Endothelial cell of umbilical vein (primary cell): ENCODE measurements at places on chromosomes 12 and 14. TPM values are rescaled to one million over a fixed set of nuclear protein-coding genes. Genes with fewer than 3 reads are reported as not detected.
A peak's percentile ranks its signal among the peaks of the same experiment; 100 is the strongest.

- H3K27me3 ChIP-seq = peaks cover 14% of the 10 kb centered on the region
- no peak overlapping the region for H3K27ac ChIP-seq
- H3K4me3 ChIP-seq = no peak overlapping the region
- no peaks in the 10 kb centered on the region for H3K36me3 ChIP-seq
- H3K4me1 ChIP-seq = no peaks in the 10 kb centered on the region
These were observed 73.7 kb upstream of the CISTR start for GRCh38 chr12:53825246-53826081.

DNA sequence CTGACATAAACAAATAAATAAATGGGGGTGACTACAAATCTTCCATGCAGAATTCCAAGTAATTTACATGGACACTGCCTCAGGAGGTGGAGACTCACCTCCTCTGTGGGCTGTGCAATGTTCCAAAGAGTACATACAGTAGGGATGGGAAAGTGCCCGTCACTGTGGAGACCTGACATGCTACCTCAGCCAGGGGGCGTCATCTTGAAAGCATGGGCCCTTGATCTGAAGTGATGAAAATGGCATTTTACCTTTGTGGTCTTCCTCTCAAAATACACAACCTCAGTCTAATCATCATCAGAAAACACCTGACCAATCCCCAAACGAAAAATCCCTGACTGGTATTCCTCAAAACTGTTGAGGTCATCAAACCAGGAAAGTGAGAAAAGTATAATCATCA, 48.4 kb downstream of the ANAPC7 start:
- H3K4me3 ChIP-seq = no peak overlapping the region
- DNase-seq = no peak
- no peak overlapping the region for H3K27ac ChIP-seq

GRCh38 chr14:65301862-65302539, 110.5 kb upstream of the FUT8 start:
- no peak overlapping the region for H3K27ac ChIP-seq
- H3K36me3 ChIP-seq = no peaks in the 10 kb centered on the region
- H3K4me1 ChIP-seq = no peaks in the 10 kb centered on the region
- no peak overlapping the region for H3K4me3 ChIP-seq
- DNase-seq = no peak
- no peaks in the 10 kb centered on the region for H3K27me3 ChIP-seq

- no peaks in the 10 kb centered on the region for H3K36me3 ChIP-seq
- no peak for DNase-seq
- H3K27ac ChIP-seq = no peak overlapping the region
- H3K4me1 ChIP-seq = no peaks in the 10 kb centered on the region
These were observed 72.3 kb upstream of the STXBP6 start for GRCh38 chr14:25122211-25122610.

DNA sequence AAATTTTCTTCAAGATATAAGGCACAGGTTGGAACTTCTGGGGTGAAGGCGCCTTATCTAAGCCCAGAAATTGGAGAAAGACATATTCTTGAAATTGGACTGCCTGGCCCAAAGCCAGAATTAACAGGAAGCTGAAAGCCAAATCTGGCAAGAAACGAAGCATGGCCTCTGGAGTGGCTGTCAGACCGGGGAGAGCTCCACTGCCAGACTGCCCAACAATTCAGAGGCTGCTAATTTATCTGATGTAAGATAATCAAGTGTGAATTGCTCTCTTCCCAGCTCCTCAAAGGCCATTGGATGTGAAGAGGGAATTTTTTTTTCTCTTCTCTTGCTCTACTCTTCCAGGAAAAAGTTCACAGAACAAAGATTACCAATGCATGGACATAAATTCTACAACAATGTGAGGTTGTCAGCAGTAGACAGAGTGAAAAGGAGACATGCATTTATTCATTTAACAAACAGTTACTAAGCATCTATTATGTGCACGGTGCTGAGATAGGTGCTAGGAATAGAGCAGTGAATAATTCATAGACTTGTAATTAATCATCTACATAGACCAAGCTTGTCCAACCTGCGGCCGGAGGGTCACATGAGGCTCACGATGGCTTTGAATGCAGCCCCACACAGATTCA, at the start of gene GDF3:
TSS of gene GDF3 (minus strand) at position 210 of the 632 bp plus-strand sequence. CDS start at position 163, 47 bp downstream.
- H3K36me3 ChIP-seq = no peaks in the 10 kb centered on the region
- H3K27ac ChIP-seq = peak within 1 kb of the TSS; percentile 82
- no peaks in the 10 kb centered on the region for H3K27me3 ChIP-seq
- peaks cover 16% of the 10 kb centered on the region for H3K4me1 ChIP-seq
- peak; percentile 90 for DNase-seq
- peak within 1 kb of the TSS; percentile 21 for H3K4me3 ChIP-seq

- no peaks in the 10 kb centered on the region for H3K27me3 ChIP-seq
- no peak overlapping the region for H3K4me3 ChIP-seq
- no peaks in the 10 kb centered on the region for H3K4me1 ChIP-seq
- no peak overlapping the region for H3K27ac ChIP-seq
These were observed 1666.7 kb upstream of the FLRT2 start for GRCh38 chr14:83863042-83863774.

DNA sequence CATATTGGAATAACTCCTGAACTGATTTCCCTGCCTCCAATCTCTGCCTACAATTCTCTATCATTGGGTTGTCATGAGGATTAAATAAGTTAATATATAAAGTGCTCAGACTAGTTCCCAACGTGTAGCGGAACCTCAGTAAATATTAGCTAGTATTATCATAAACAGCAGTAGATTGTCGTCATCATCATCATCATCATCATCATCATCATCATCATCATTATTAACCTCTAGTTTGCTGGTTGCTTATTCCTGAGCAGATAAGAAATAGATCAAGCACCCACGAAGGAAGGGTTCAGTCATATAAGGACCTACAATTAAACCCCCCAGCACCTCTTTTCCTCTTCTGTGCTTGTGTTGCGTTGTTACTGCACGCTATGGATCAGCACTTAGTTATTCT, 48.8 kb upstream of the PARP11 start:
- H3K27me3 ChIP-seq = peaks cover 6% of the 10 kb centered on the region
- H3K27ac ChIP-seq = no peak overlapping the region
- H3K36me3 ChIP-seq = no peaks in the 10 kb centered on the region
- no peak for DNase-seq
- H3K4me1 ChIP-seq = no peaks in the 10 kb centered on the region

- H3K36me3 ChIP-seq = no peaks in the 10 kb centered on the region
- H3K27ac ChIP-seq = no peak overlapping the region
- H3K4me3 ChIP-seq = no peak overlapping the region
- H3K4me1 ChIP-seq = no peaks in the 10 kb centered on the region
- peaks cover 18% of the 10 kb centered on the region for H3K27me3 ChIP-seq
- no peak for DNase-seq
These were observed 90.0 kb downstream of the SINHCAF start for GRCh38 chr12:31235868-31236395.

GRCh38 chr12:130281153-130281799, 56.4 kb upstream of the PIWIL1 start:
- DNase-seq = no peak
- H3K27ac ChIP-seq = no peak overlapping the region
- no peaks in the 10 kb centered on the region for H3K4me1 ChIP-seq

- no peaks in the 10 kb centered on the region for H3K27me3 ChIP-seq
- peaks cover 31% of the 10 kb centered on the region for H3K4me1 ChIP-seq
- no peak overlapping the region for H3K4me3 ChIP-seq
- H3K27ac ChIP-seq = no peak overlapping the region
- no peak for DNase-seq
These were observed 180.6 kb upstream of the EEA1 start for GRCh38 chr12:93109551-93110203.

GRCh38 chr12:120085920-120086645, 30.5 kb downstream of the RAB35 start:
- H3K4me3 ChIP-seq = no peak overlapping the region
- no peaks in the 10 kb centered on the region for H3K27me3 ChIP-seq
- H3K4me1 ChIP-seq = peaks cover 6% of the 10 kb centered on the region
- DNase-seq = no peak

DNA sequence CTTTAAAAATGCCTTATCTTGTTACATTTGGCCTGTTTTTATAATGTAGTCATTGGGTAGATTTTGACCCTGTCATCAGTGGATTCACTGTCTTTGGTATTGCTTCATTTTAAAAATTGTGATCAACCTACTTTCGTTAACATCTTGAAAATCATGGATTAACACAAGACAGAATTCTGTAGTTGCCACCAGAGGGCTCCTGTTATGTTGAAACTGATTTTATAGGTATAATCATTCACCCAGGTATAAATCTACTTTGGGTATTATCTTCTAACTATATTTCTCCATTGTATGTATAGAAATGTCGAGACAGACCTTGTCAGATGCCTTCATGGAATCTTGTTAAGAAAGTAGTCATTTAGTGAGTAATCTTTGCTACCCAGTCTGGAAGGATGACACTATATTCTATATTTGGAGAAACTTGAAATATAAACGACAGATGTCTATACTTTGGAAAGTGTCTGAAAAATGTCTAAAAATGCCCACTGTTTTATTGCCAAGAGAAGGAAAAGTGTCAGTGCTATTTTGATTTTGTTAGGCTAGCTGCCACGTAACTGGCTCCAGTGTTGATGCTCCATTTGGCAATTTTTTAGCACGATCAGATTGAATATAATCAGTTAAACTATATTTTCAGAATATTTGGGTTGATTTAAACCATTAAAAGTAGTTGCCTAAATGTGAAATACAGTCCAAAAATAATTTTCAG, 129.4 kb downstream of the PELI2 start:
- H3K36me3 ChIP-seq = no peaks in the 10 kb centered on the region
- H3K27ac ChIP-seq = no peak overlapping the region
- DNase-seq = peak; percentile 48
- no peak overlapping the region for H3K4me3 ChIP-seq
- H3K4me1 ChIP-seq = no peaks in the 10 kb centered on the region

- H3K27me3 ChIP-seq = no peaks in the 10 kb centered on the region
- no peak overlapping the region for H3K4me3 ChIP-seq
- no peak overlapping the region for H3K27ac ChIP-seq
- DNase-seq = no peak
- H3K36me3 ChIP-seq = no peaks in the 10 kb centered on the region
These were observed 70.0 kb upstream of the BMP4 start for GRCh38 chr14:54026671-54027070.

GRCh38 chr12:30417697-30418231, 277.9 kb downstream of the IPO8 start:
- no peak overlapping the region for H3K4me3 ChIP-seq
- H3K4me1 ChIP-seq = peaks cover 8% of the 10 kb centered on the region
- H3K27me3 ChIP-seq = no peaks in the 10 kb centered on the region
- no peaks in the 10 kb centered on the region for H3K36me3 ChIP-seq
- DNase-seq = peak; percentile 10
- H3K27ac ChIP-seq = no peak overlapping the region

DNA sequence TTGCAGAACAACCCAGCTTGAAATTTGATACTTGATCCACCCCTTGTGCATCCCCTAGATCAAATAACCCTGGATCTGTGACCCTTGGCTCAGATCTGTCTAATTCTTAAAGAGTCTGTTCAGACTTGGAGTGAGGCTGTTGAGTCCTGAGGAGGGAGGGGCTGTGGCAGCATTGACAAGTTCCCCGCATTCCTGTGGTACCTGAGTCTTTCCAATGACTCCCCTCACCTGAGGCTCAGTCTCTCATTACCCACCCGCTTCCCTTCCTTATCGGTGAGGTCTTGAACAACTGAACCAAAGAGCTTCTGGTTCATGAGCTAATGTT, 16.1 kb upstream of the HDAC7 start:
- H3K27me3 ChIP-seq = no peaks in the 10 kb centered on the region
- DNase-seq = no peak
- H3K36me3 ChIP-seq = no peaks in the 10 kb centered on the region
- no peaks in the 10 kb centered on the region for H3K4me1 ChIP-seq
- no peak overlapping the region for H3K27ac ChIP-seq
- H3K4me3 ChIP-seq = no peak overlapping the region

DNA sequence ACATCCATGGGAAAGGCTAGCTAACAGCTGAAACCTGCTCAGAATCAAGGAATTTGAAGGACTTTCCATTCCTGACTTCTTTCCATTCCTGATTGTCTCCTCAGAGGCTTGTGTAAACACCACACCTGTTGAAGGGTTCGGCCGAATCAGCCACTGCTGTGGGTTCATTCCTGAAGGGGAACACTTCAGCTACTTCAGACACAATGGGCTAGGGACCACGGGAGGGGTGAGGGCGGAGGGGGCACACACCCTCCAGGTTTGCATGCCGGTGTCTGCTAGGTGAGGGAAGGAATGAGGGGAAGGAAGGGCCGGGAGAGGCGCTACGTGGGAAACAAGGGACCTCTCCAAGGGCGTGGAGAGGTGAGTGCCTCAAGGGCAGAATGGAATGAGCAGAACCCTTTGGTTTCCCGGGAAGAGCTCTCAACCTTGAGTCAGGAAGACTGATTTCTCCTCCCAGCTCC, 1.3 kb downstream of the GPRC5A start:
- H3K4me3 ChIP-seq = no peak overlapping the region
- no peaks in the 10 kb centered on the region for H3K27me3 ChIP-seq
- peaks cover 18% of the 10 kb centered on the region for H3K4me1 ChIP-seq
- no peak for DNase-seq
- H3K27ac ChIP-seq = no peak overlapping the region

RAPGEF3 gene
- 53.6 and 55.1 TPM in 2 replicates for total RNA-seq

TGFB3 gene
- total RNA-seq = 5.4 and 6.0 TPM in 2 replicates

IRAK4 gene
- total RNA-seq = 13.1 and 17.1 TPM in 2 replicates

HHIPL1 gene
- total RNA-seq = 2.0 and 2.1 TPM in 2 replicates

TUBA1B gene
- total RNA-seq = 2,228 and 2,245 TPM in 2 replicates

PLBD1 gene
- 0.14 TPM in 1 of 2 replicates, not detected in the other for total RNA-seq

RERG gene
- total RNA-seq = not detected in 2 replicates

ACOT4 gene
- 0.53 and 0.69 TPM in 2 replicates for total RNA-seq

C14orf132 gene
- total RNA-seq = 3.6 and 7.6 TPM in 2 replicates
